ENCODE measurements at places on chromosomes 1 and 21.
A peak's percentile ranks its signal among the peaks of the same experiment; 100 is the strongest.

GRCh38 chr1:214826619-214827018, 223.6 kb downstream of the CENPF start:
- no peak for DNase-seq

DNA sequence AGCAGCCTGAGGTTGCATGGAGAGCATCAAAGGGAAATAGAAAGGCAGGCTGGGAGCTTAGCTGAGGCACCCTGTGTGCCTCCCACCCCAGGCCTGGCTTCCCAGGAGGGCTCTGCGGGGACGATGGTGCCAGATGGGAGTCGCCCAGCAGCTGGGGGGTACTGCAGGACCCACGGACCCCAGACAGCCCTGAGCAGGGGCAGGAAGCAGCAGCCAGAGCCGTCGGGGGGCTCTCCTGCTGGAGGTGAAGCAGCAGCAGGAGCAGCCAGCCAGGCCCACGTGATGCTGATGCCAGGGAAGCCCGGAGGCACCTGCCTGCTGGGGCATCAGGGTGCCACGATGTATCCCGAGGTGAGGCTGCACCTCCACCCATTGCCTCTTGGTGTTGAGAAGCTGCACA, 20.4 kb downstream of the RAP1GAP start:
- DNase-seq: no peak

GRCh38 chr1:207875532-207875931, 35.4 kb downstream of the CD34 start:
- no peak for DNase-seq

DNA sequence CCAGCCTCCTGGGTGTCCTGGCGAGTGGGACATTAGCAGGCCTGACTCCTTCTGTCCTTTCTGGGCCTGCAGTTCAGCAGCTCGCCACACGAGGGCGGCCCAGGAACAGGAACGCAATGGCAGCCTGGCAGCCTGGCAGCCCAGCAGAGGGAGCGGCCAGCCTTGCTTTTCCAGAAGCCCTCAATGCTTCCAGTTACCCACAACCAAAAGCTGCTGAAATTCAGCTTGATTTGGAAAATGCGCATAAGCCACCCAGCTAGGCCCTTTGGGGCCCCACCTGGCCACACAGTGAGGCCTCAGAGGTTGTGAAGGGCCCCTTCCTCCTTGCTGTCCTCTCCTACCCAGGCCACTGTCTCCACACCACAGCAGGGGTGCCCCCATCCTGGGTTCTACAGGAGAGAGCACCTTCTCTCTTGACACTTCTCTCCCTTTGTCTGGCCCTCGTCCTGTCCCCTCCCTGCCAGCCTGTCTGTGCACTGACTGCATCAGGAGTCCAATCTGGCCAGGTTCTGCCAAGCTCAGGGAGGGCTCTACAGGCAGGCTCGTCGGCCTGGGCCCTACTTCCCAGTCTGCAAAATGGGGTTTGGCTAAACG, 103.4 kb upstream of the VAMP3 start:
- DNase-seq: peak; percentile 71

DNA sequence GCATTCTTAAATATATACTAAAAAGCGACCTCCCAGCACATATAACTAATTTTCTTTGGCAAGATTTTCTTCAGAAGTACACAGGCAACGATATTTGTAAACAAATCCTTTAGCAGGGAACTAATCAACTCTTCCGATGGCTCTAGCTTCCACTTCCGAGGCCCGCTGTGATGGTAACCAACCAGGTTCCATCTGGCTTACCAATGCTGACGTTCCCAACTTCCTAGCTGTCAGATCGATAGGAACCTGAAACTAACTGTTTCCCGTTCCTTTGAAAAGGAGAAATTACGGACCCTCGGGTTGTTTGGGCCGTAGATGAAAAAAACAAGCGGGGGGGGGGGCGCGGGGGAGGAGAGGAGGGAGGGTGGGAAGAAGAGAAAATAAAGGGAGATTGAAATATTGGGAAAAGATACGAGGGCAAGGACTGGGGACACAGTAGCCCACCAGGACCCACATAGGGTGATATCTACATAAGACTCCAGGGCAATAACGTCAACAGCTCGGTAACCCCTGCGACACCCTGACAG, 513 bp downstream of the GTF2B start:
- peak; percentile 19 for DNase-seq

- no peak for DNase-seq
These were observed 12.9 kb downstream of the GPA33 start for GRCh38 chr1:167077128-167077867.

GRCh38 chr1:203547771-203548421, 53.9 kb downstream of the OPTC start:
- no peak for DNase-seq

DNA sequence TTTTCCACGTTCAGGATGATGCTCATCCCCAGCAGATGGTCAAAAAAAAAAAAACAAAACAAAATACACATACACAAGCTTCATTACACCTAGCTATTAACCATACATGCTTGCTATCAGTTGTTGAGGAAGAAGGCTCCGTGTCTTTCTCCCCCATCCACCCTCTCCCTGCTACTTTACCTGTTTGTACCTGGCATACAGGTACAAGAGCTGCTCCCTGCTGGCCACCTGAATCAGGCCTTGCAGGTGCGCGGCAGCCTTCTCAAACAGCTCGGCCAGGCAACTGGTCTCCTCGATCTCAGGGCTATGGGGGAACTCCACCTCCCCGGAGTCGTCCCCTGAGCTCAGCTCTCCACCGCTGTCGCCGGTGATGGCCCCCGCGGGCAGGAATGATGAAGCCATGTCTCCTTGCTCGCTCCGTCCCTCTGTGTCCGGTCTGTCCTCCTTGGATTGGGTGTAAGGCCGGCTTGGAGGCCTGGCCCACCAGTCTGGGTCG, 464 bp downstream of the ACBD6 start:
- peak; percentile 12 for DNase-seq

DNA sequence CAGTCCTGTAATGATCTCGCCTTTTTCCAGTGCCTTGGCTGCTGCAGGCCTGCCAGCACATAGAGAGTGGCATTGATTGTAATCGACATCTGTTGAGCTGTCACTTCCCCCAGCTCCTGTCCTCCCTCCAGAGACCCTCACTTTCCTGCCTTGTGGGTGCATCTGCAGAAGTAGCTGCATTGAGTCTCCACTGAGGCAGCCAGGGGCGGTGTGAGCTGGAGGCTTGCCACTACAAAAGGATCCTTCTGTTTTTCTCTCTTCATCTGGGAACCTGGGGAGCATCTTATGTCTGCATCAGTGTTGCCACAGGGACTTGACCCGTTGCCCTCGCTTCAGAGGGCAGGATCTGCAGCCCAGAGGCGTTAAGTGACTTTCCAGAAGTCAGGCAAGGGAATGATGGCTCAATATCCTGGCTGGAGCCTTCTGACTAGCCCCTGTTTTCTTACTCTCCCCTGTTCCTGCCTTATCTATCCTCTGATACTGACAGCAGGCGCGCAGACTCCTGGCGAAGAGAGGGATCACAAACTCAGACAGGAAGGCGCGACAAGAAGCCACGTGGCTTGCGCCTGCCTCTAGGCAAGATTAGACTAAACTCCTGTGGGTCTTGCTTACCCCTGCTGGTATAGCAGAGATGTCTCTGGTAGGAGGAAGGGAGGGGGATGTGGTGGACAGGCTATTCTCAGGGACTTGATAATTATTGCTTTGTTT, 13.3 kb upstream of the FMOD start:
- DNase-seq: no peak

DNA sequence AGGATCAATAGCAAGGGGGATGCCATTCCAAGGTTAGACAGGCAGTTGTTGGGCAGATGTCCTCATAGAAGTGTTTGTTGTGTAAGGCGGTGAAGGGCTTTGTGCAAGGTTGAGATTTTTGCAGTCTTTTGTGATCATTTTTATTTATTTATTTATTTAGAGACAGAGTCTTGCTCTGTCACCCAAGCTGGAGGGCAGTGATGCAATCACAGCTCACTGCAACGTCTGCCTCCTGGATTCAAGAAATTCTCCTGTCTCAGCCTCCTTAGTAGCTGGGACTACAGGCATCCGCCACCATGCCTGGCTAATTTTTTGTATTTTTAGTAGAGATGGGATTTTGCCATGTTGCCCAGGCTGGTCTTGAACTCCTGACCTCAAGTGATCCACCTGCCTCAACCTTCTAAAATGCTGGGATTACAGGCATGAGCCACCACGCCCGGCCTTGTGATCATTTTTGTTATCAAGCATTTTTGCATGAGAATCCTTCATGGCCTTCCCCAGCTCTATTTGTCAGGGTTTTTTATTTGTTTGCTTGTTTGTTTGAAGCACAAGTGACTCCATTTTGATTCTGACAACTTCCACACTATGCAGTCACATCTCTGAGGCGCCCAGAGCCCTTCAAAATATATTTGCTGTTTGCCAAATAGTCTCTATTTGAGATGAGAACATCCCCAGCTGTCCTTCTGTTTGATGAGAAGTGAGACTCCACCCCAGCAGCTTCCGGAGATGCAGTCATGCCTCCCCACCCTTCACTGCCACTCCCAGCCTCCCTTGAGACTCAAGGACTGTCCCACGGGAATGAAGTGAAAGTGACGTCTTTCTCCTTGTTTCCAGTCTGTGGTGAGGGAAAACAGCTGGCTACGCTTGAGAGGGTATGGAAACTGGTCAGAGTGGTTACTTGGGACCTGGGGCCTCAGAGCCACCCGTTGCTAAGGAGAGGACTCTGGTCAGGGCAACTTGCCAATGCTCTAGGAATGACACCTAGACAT, 38.0 kb downstream of the TMEM50B start:
- DNase-seq: no peak

GRCh38 chr1:24009406-24009805, 29.3 kb upstream of the SRSF10 start:
- DNase-seq: no peak

DNA sequence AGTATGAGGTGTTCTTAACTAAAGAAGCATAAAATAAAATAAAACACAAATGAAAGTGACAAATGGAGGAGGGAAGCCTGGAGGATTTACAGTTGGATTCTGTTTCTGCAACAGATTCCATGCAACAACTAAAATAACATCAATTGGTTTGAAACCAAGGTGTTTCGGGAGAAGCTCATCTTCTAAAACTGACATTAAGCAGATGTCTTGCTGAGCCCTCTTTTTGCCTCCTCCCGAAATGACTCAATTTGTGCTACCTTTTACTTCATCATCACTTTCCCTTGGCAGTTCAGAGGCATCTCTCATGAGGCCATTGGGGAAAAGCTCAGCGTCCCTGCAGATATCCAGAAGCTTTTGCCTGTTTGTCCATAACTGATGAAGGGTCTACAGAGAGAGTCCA, 121.6 kb upstream of the ADAR start:
- DNase-seq: peak; percentile 51

GRCh38 chr1:116824631-116825206, 70.5 kb downstream of the CD2 start:
- no peak for DNase-seq

DNA sequence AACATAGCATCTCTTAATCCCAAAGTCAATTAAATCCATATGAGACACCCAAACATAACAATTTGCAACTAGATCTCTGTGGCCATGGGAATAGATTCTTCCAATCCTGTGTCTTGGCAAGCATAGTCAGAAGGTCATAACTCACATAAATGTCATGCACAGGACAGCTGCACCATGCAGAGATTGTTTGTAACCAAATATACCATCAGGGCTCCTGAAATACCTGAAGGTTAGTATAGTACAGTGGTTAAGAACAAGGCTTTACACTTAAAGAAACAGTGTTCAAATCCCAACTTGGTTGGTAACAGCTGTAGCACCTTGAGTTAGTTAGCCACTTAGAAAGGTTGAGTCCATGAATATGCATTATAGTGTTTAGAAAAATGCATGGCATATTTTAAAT, 82.6 kb upstream of the CCDC190 start:
- no peak for DNase-seq

- DNase-seq: no peak
These were observed 18.6 kb upstream of the CEP350 start for GRCh38 chr1:179935909-179936496.

- DNase-seq: no peak
These were observed 168.0 kb downstream of the PRDM16 start for GRCh38 chr1:3236955-3237354.

DNA sequence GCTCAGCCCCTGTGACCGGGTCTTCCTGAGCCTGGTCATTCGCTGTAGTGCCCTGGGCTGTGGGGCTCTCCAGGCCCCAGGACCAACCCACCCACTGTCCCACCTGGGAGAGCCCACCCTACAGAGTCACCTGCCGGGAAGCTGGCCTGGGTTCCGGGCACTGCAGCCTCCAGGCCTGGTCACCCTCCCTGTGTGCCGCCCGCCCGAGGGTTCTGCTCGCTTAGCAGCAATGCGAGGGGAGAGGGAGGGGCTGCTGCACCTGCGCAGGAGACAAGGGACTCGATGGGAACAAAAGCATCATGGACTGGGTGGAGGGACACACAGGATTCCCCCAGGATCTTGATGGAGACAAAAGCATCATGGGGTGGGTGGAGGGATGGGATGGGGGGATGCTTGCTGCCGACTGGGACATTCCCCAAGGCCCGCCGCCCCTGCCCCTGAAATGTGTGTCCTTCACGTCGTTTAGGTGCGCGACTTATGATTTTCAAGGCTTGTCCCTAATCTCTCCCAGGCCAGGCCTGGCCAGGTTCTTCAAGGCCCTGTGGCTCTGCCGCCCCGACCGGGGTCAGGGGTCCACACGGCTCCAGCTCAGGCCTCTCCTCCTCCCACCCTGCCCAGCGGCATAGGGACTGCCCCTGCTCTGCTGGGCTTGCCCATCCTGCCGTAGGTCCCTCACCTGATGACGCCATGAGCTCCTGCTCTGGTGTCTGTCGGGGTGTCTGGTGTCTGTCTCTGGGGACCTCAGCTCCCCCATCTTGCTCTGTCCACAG, 1.7 kb downstream of the KRTAP10-8 start:
- DNase-seq: no peak

DNA sequence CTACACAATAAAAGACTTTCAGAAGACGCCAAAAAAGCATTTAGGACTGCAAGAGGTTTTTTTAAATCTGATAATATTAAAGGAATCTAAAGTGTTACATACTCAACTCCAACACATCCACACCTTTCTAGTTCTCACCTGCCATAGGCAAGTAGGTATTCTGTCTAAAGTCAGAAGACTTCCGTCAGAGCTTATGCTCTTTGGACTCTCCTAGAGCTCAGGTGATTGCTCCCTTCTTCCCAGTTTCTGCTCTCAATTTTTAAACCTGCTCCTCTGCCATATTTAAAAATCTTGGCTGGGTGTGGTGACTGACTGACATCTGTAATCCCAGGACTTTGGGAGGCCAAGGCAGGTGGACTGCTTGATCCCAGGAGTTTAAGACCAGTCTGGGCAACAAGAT, 16.6 kb downstream of the EVI5 start:
- no peak for DNase-seq

Measured in T-helper 1 cell (primary cell).